ENCODE measurements at places on chromosomes 2 and 18.
A peak's percentile ranks its signal among the peaks of the same experiment; 100 is the strongest.

- no peak for DNase-seq
Observed at GRCh38 chr18:32520771-32521170, 50.1 kb upstream of the GAREM1 start.

DNA sequence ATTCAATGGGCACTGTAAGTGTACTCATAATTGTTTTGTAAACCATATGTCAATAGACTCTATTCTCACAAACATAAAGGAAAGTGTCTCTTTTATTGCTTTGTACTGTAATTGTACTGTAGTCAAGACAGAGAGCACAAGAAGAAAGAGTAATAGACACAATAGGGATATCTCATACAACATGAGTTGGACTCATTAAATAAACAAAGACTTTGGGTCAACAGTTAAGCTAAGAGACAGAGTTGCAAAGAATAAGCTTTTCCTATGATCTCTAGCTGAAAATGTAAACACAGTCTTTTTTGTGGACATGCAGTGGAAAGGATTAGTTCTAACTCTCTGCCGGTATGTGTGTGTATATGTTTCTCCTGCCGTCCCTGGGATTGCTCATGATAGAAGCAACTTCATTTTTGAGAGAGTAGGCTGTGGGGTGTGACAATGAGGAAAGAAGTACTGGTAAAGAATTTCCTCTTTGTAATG, 13.9 kb upstream of the KYNU start:
- DNase-seq: no peak

DNA sequence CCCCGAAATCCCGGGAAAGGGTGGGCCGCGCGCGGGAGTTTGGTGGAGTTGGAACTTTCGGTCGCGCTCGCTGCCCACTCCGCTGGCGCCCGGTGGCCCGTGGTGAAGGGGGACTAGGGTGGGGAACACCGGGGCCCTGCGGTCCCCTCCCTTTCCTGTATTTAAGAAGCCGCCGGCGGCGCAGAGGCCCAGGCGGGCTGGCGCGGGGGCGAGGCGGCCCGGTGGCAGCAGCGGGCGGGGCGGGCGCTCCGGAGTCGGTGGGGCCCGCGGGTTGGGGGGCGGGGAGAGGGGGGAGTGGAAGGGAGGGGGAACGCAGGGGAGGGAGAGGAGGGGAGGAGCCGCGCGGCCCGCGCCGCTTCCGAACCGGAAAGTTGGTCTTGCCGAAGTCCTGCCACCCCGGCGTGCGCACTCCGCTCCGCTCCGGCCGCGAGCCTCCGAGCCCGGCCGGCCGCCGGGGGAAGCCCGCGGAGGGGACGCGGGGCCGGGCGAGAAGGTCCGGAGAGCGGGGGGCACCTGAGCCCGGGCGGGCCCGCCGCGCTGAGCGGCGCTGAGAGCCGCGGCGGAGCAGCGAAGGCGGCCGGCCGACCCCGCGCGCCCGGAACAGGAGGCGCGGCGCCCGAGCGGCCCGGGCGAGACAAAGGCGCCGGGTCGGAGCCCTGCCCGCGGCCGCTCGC, 425 bp upstream of the SALL3 start:
- DNase-seq: peak; percentile 27

GRCh38 chr18:49811151-49811938, 2.0 kb downstream of the ACAA2 start:
- no peak for DNase-seq

DNA sequence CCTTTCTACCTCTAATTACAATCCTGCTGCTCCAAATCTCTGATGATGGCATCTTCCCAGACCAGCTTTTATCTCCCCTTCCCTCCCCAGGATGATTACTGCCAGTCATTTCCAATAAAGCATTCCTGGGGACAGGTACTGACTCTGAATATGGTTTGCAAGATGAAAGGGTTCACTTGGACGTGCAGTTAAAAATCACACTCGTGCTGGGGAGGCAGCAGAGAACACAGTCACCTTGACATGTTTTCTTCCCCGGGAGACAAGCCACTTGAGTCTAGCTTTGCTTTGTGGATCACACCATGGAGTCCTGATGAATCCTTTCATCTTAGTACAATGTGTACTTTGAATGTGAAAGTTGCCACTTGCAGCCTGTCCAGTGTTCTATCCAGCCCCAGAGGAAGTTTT, 175.0 kb downstream of the ALPK2 start:
- no peak for DNase-seq

- no peak for DNase-seq
Observed at GRCh38 chr18:7102131-7102530, 15.5 kb downstream of the LAMA1 start.

- no peak for DNase-seq
Observed at GRCh38 chr2:69168950-69169654, 156.1 kb downstream of the ANTXR1 start.

DNA sequence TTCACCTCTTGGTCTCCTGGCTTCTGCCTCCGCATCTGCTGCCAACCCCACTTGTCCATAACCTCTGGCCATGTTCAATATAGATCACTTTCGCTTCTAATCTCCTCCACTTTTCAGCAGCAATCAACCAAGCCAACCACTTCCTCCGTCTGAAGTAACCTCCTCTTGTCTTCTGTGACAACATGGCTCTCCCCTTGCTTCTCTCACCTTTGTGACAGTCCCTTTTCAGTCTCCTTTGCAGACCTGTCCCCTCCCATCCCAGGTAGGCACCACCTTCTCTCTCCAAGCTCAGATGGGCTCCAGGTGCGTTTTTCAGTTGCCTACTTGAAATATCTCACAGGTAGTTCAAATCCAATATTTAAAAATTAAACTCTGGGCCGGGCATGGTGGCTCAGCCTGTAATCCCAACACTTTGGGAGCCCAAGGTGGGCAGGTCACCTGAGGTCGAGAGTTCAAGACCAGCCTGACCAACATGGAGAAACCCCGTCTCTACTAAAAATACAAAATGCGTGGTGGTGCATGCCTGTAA, 4.7 kb upstream of the PSD4 start:
- no peak for DNase-seq

DNA sequence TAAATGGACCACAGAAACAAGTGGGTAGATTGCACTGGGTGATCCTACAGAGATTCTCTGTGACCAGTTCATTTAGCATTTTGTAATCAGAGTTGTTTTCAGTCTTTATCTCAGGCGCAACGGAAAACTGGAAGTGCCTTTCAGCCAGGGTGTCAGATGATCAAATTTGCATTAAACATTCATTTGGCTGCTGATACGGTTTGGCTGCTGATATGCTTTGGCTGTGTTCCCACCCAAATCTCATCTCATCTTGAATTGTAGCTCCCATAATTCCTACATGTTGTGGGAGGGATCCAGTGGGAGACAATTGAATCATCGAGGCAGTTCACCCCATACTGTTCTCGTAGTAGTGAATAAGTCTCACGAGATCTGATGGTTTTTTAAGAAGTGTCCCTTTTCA, 1396.1 kb upstream of the TMEFF2 start:
- DNase-seq: no peak

- DNase-seq: no peak
Observed at GRCh38 chr2:228875152-228875900, 395.8 kb downstream of the PID1 start.
